ENCODE measurements at places on chromosomes 16 and 17.
A peak's percentile ranks its signal among the peaks of the same experiment; 100 is the strongest.

- peak; percentile 29 for DNase-seq
Observed at GRCh38 chr17:17568772-17569195, 22.7 kb downstream of the PEMT start.

- DNase-seq = no peak
Observed at GRCh38 chr17:69066482-69066881, 5.8 kb upstream of the ABCA9 start.

DNA sequence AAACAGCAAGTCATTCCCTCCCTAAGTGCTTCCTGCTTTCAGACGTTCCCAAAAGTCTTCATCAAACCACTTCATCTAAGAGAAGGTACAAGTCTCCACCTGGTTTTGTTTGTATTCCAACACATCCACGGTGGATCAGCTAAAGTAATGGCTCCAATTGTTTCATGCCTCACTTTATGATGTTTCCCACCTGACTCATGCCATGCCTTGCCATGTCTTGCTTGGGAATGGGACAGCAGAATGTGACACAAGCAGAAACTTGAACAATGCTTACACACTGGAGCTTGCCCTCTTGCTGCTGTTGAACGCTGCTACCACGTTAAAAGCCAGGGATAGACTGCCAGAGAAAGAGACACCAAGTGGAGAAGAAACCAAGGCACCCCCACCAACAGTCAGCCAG is 43.8 kb downstream of the MYH10 start:
- DNase-seq = no peak

GRCh38 chr17:29155227-29155965 is 24.8 kb downstream of the MYO18A start:
- DNase-seq = no peak

GRCh38 chr17:283911-284675 is 68.5 kb downstream of the RPH3AL start:
- no peak for DNase-seq

GRCh38 chr17:60135951-60136666 is 13.7 kb upstream of the CA4 start:
- no peak for DNase-seq

DNA sequence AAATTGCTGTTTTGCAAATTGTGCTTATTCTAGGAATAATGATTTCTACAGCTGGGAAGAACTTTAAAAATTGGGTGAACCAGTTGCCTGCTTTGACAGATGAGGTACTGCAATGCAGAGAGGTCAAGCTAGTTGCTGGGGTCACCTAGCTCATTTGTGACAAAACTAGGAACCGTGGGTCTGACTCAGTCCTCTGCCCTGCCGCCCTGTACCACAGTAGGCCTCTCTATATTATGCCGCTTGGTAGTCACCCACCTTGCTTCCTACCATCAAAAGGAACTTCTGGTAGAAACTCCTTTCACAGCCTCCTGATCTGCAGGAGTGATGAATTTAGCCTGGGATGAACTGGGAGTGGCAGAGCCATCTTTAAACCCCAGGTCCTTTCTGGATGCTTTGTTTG is 105.7 kb downstream of the PITPNC1 start:
- no peak for DNase-seq

- DNase-seq = no peak
Observed at GRCh38 chr17:20952183-20952582, 90.6 kb downstream of the USP22 start.

All from naive thymus-derived CD4-positive, alpha-beta T cell (primary cell).